ENCODE measurements at places on chromosomes 11 and 22.

- no peak for DNase-seq
Measured at GRCh38 chr11:126597041-126597440, 241.6 kb downstream of the ST3GAL4 start.

GRCh38 chr11:12915093-12915492 lies 94.0 kb upstream of the RASSF10 start:
- DNase-seq = no peak

GRCh38 chr11:48307760-48308386 lies 1.9 kb downstream of the OR4S1 start:
- DNase-seq = no peak

GRCh38 chr11:33543823-33544222 lies 156.8 kb downstream of the C11orf91 start:
- no peak for DNase-seq

- DNase-seq = no peak
Measured at GRCh38 chr22:44561139-44561840, 63.3 kb upstream of the RTL6 start.

DNA sequence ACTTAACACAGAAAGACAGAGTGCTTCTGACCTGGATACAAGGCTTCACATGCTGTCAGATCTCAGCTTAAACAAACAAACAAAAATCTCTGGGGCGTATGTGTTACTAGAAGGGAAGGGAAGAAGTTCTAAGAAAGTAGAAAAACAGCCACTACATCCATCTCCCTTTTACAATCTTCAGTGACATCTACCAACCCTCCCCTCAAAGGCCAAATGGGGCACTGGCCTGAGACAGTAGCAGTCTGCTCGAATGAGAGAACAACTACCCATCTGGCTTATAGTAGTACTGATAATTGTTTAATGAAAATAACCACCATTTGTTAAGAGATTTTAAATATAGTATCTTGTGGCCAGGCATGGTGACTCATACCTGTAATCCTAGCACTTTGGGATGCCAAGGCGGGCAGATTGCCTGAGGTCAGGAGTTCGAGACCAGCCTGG lies 29.4 kb downstream of the CCDC83 start:
- DNase-seq = no peak

- DNase-seq = no peak
Measured at GRCh38 chr11:83681031-83681781, 395.0 kb upstream of the CCDC90B start.

- DNase-seq = peak; percentile 4
Measured at GRCh38 chr22:48663297-48663696, 1164.4 kb downstream of the BRD1 start.

DNA sequence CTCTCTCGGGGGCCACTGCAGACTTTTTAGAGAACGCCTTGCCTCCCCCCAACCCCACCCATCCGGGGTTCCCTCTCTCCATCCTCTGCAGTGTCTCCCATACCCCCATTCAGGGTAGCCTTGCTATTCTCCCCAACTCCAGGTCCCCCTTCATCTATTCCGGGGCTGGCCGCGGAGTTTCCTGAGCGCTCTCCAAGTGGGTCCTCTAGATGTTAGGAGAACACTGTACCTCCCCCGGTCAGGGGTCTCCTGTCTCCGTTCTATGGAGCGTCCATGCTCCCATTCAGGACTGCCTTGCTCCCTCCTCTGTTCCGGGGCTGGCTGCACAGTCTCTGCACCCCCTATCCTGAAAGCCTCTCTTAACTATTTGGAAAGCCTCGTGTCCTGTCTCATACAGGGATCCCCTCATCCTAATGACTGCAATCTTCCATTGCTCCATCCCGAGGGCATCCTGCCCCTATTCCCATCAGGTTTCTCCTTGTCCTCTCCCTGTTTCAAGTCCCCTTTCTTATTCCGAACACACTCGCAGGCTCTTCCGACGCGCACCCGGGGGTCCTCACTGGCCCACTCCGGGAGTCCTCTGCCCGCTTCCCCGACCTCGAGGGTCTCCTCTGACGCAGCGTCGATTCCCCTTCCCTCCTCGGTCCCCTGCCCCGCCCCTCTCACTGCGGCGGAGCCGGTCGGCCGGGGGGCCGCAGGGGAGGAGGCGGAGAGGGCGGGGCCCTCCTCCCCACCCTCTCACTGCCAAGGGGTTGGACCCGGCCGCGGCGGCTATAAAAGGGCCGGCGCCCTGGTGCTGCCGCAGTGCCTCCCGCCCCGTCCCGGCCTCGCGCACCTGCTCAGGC lies at the start of gene NEFH:
Gene NEFH, plus strand, starts transcription at position 802 of the 845 bp plus-strand sequence. CDS start 45 bp downstream, outside the sequence.
- no peak for DNase-seq

DNA sequence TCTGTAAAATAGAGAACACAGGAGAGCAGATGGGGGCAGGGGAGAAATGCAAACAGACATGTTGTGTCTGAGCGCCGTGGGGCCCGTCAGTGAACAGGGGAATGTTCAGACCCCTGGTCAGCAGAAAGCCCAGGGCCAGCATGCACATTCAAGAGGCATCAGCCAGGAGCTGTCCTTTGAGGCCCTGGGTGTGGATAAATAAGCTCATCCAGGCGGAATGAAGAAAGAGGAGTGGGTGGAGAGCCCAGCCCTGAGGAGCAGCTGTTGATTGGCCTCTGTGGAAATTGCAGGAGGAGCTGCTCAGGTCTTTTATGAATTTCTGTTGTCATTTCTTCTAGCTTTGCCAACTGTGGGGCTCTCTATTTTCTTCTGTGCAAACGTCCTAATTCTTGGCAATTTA lies 49.7 kb upstream of the CECR2 start:
- DNase-seq = no peak

GRCh38 chr11:67105964-67106363 lies 13.1 kb upstream of the KDM2A start:
- no peak for DNase-seq

DNA sequence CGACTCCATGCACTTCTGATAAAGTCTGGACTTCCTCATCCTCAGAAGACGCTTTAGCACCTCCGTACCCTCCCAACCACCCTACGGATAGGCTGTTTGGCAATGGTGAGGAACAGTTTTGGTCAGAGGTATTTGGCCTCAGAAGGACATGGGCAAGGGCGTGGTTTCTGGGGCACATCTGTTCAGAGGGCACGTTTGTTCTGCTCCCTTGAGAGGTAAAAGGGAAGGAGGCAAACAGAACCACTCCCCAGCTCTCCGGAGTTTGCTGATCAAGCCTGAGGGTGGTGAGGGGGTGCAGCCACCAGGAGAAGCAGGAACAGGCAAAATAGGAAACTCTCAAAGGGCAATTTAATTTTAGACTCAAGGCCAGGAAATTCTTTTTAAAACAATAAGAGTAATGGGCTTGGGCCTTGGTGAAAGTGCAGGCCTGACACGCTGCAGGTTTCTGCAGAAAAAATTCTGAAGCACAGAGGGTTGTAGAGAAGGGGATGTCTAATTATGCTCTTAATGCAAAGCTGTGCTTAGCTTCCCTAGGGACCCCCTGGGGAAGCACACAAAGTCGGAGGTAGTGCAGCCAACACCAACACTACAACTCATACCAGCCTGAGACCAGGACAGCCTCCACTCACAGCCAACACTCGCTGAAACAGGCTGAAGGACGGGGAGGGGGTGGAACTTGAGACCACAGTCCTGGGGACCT lies 23.3 kb downstream of the ETS1 start:
- DNase-seq = no peak

GRCh38 chr11:123255909-123256308 lies 60.9 kb upstream of the CLMP start:
- no peak for DNase-seq

GRCh38 chr11:74468058-74468457 lies 709 bp upstream of the KCNE3 start:
- DNase-seq = no peak

- DNase-seq = no peak
Measured at GRCh38 chr11:23078289-23078971, 218.2 kb upstream of the CCDC179 start.

GRCh38 chr11:131095511-131096185 lies 179.4 kb upstream of the SNX19 start:
- DNase-seq = no peak

GRCh38 chr11:117643606-117644300 lies 153.3 kb downstream of the DSCAML1 start:
- DNase-seq = peak; percentile 29

DNA sequence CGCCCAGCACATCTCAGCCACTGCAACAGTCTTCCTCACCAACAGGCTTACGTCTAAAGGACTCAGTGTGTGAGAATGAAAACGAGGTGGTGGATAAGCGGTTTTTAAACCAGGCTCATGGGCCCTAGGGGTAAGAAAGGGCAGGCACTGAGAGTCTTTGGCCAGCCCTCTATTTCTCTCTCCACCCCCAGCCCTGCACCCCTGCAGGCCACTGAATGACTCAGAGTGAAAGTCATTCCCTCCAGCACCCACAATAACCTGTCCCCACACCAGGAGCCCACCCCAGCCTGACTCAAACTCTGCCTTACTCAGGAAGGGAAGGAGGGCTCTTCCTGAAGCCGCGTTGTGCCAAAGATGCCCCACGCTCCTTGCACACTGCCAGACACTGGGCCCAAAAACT lies 72.0 kb downstream of the LARGE1 start:
- DNase-seq = no peak

- DNase-seq = no peak
Measured at GRCh38 chr11:11427140-11427539, 74.1 kb upstream of the CSNK2A3 start.

DNA sequence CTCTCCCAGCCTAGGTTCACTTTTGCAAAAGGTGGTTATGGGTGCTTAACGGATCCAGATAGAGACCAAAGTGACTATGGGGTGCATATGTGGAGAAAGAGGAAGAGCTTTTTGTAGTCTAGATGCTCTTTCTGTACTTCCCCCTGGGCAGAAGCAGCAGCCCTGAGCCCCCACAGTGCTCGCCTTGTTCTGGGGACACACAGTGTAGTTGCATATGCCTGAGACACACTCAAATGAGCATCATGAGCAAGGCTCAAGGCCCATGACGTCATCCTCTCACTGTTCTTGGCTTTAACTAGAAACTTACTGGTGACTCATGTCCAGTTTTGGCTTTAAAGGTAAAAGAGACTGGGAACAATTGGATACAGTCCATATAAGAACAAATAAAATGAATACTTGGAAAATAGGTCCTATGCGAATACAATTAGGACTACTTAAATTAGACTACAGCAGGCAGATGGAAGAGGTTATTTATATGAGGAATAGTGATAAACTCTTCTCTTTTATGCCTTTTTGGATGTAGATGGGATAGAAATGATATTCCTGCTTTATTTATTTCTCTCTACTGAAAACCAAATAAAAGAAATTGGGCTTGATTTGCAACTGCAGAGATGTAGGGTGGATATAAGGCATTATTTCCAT lies 20.1 kb upstream of the PEX26 start:
- DNase-seq = peak; percentile 48

- DNase-seq = no peak
Measured at GRCh38 chr22:46135611-46136485, 14.5 kb upstream of the PPARA start.

DNA sequence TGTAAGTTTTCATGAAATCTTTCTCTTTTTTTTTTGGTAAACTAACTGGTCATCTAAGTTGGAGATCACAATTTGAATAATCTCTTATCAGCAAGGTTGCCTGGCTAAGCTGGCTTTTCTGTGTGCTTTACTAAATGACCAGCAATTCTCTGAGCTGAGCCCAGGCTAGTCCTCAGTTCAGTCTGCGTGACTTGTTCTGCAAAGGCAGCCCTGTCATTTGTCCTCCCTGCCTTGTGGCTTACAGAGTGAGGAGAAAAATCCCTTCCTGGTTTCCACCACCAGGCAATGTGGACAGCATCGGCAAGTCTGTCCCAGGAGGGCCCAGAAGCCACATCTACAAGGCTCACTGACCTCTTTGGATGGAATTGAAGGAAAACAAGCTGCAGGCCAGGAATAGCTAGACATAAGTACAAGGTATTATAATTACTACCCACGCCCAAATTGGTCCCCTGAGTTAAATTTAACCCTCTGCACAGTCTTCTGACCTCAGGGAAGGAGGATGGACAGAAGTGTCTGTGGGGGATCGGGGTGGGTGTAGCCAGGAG lies 108.6 kb downstream of the SCN3B start:
- no peak for DNase-seq

- DNase-seq = no peak
Measured at GRCh38 chr11:119346605-119347004, at the start of gene MFRP. Gene MFRP, minus strand, starts transcription at chr11:119346705. Its CDS starts 192 bp downstream, at chr11:119346513.

DNA sequence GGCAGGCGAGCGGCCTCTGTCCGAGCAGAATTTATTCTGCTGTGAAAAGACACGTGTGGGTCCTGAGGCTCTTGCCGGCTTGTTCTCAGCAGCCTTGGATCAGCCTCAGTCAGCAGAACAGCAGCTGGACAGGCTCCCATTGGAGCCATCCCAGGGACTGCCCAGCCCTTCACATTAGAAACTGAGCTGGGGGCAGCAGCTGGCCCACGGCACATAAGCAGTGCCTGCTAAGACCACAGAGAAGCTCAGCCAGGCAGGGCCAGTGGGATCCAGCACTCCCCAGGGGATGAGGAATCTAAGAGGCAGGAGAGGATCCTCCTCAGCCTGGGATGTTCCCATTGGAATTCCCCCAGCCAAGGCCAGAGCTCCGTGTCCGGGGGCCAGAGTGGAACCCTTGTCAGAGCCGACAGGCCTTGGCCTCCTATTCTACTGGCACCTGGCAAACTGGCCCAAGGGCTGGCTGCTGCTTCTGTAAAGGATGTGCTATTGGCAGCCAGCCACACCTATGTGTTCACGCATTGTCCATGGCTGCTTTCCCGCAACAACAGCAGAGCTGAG lies 18.2 kb downstream of the RTN4R start:
- no peak for DNase-seq

- peak; percentile 17 for DNase-seq
Measured at GRCh38 chr11:290621-291231, 1.8 kb downstream of the PGGHG start.

GRCh38 chr11:16744128-16744725 lies 5.8 kb downstream of the C11orf58 start:
- DNase-seq = no peak

Data from left ventricle myocardium superior (tissue), 1 donor.